Adrenal gland (tissue), 19 donors: ENCODE measurements at places on chromosomes 13 and 19. TPM values are rescaled to one million over a fixed set of nuclear protein-coding genes. Genes with fewer than 3 reads are reported as not detected.

YJEFN3 gene
- 5.1 TPM for total RNA-seq

NLRP7 gene
- not detected for total RNA-seq

OLFM2 gene
- total RNA-seq, result 36.5 TPM

NDUFA13 gene
- 99.3 TPM for total RNA-seq

ZNF841 gene
- total RNA-seq, result 19.2 TPM

ITGBL1 gene
- 4.3 TPM for total RNA-seq

SIGLEC10 gene
- 70.7 TPM for total RNA-seq

TPTE2 gene
- total RNA-seq, result not detected

OR7C2 gene
- not detected for total RNA-seq

ZNF628 gene
- total RNA-seq, result 9.7 TPM

KHSRP gene
- 143 TPM for total RNA-seq

ZDHHC20 gene
- total RNA-seq, result 43.0 TPM

CD33 gene
- total RNA-seq, result 17.9 TPM

FOSB gene
- total RNA-seq, result 1.3 TPM

COL4A1 gene
- total RNA-seq, result 364 TPM

DLEU7 gene
- total RNA-seq, result 2.2 TPM

THSD8 gene
- 4.7 TPM for total RNA-seq

FUT3 gene
- not detected for total RNA-seq

FBXL3 gene
- total RNA-seq, result 87.4 TPM

NAA16 gene
- total RNA-seq, result 18.2 TPM

PLVAP gene
- 127 TPM for total RNA-seq

HSH2D gene
- 0.42 TPM for total RNA-seq

ZNF582 gene
- total RNA-seq, result 9.4 TPM

ATXN8OS gene
- total RNA-seq, result not detected

SERPINE3 gene
- total RNA-seq, result not detected

BAX gene
- 79.0 TPM for total RNA-seq

SPRED3 gene
- 1.2 TPM for total RNA-seq

MAG gene
- 3.6 TPM for total RNA-seq

DMRTC2 gene
- not detected for total RNA-seq

ZNF793 gene
- 6.3 TPM for total RNA-seq

GPR4 gene
- 1.6 TPM for total RNA-seq

HRC gene
- total RNA-seq, result 7.1 TPM

MPV17L2 gene
- 12.9 TPM for total RNA-seq

DHDH gene
- 0.56 TPM for total RNA-seq

SYCN gene
- total RNA-seq, result not detected

PGLYRP2 gene
- not detected for total RNA-seq

TEX26 gene
- total RNA-seq, result 0.70 TPM

GDF15 gene
- total RNA-seq, result 22.9 TPM

TNNT1 gene
- total RNA-seq, result 11.1 TPM

DKKL1 gene
- not detected for total RNA-seq

LYPD4 gene
- not detected for total RNA-seq

CD79A gene
- total RNA-seq, result 1.0 TPM

CERS1 gene
- 0.29 TPM for total RNA-seq

GRIN2D gene
- 1.8 TPM for total RNA-seq

ZNF790 gene
- total RNA-seq, result 12.5 TPM

FFAR1 gene
- total RNA-seq, result not detected
